ENCODE measurements at places on chromosomes 5 and 9.

- no peak for DNase-seq
Measured at GRCh38 chr5:96703384-96703920, 41.3 kb downstream of the CAST start.

DNA sequence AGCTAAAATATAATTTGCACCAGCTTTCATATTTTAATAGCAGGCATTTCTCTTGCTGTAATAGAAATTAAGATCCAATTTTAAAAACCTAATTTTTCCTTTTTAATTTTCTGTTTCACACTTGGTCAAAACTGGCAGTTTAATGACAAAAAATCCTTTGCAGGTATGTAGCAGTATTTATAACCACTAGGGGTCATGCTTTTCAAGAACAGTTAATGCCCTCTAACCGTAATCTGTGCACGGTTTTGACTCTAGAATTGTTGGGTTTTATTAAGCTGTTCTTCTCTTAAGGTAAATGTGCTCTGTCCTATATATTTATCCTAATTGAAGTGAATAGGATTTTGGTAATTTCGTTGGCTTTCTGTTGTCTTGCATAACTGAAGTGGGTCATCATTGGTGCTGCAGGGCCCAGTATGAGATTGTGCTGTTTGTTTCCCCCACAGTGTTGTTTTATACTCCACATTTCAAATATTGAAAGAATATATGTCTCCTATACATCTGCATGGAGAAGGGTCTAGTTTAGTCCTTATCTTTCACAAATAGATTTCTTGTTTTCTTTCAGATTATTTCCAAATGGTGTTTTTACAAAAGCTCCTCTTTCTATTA lies 107.4 kb downstream of the SCAMP1 start:
- DNase-seq, result no peak

DNA sequence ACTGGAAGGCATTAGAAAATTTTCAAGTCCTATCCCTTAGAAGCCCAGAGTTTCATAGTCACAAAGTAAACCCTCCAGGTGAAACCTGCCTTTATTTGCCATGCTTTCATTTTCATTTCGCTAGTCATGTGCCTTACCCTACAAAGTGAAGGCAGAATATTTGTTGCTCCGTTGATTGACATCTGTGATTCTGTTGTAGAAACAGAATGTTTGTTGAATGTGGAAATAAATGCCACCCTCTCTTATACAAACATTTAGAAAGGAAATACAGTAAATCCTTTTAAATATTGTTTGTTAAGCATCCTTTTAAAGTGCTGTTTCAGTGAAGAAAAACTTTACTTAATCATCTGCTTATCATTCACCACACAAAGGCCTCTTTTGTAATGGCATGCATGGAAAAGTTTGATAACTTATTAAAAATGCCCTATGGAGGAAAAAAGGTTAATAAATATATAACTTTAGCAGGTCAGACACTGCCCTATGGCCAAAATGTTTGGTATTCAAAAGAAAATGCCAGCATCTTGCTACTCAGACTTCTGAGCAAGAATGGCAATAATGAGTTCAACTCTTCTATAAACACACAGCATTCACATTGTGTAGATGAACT lies 34.3 kb upstream of the CAST start:
- DNase-seq, result no peak

- DNase-seq, result no peak
Measured at GRCh38 chr9:76996700-76997099, 22.8 kb upstream of the FOXB2 start.

GRCh38 chr5:98231089-98231488 lies 542.4 kb upstream of the RGMB start:
- DNase-seq, result no peak

DNA sequence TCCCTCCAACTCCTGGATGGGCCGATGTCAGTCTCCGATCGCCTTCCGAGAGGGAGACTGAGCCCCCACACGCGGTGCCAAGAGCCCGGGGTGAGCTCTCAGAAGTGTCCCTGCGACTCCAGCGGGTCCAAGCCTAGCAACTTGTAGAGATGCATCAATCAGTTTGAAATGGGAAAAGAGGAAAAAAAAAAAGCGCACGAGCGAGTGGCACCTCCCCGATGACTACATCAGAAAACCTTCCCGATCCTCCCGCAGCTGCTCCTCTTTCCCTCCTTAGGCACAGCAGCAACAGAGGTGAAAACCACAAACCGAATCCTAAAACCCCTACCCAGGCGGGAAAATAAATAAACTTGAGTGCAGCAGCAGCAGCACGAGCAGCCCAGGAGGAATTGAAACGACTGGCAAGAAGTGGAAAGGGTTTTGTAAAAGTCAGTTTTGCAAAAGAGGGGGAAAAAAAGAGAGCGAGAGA lies 1.0 kb upstream of the EFNA5 start:
- no peak for DNase-seq

- DNase-seq, result no peak
Measured at GRCh38 chr9:257957-258356, 43.3 kb downstream of the DOCK8 start.
